ENCODE measurements at places on chromosomes 12 and 14.

GRCh38 chr12:15356951-15357364 is 34.6 kb downstream of the PTPRO start:
- DNase-seq: no peak

GRCh38 chr14:90676356-90676755 is 139.9 kb downstream of the TTC7B start:
- DNase-seq: no peak

GRCh38 chr14:73261520-73262426 is 24.5 kb downstream of the PAPLN start:
- DNase-seq: no peak

GRCh38 chr14:61797309-61797708 is 35.1 kb downstream of the SNAPC1 start:
- no peak for DNase-seq

GRCh38 chr12:43145481-43145880 is 406.5 kb downstream of the ADAMTS20 start:
- DNase-seq: no peak

GRCh38 chr14:20830831-20831230 is 28.2 kb upstream of the RNASE1 start:
- DNase-seq: no peak

DNA sequence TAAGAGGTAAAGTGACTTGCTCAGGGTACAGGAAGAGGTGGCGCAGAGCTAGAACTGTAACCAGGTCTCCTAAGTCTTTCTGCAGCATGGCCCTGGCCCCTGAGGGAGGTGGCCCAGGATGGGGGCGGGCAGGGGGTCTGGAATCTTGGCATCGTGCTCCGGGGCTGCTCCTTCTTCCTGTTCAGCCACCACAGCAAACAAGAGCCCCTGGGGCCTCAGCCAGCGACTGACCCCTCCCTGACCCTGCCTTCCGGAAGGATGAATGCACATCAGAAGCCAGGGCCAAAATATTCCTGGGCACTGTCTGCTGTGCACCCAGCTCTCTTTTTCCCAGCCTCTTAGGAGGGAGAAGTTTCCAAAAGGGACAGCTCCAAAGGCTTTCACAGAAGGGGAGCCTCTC is 242.8 kb downstream of the DPF3 start:
- no peak for DNase-seq

GRCh38 chr12:128155571-128155970 is 111.4 kb upstream of the TMEM132C start:
- DNase-seq: no peak

DNA sequence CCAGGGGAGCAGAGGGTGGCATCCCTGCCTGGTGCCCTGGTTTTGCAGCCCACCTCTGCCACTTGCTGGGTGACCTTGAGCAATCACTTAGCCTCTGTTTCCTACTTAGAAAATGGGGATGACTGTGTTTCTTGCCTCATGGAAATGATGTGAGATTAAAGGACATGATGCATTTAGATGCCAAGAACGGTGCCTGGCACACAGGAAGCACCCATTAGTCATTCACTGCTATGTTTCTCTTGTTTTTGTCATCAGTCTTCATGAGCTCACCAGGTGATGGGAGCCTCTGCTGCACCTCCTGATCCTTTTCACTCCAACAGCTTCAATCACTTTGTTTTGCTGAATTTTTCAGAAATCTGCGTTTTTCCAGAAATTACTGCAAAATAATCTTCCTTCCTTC is 23.6 kb upstream of the ATF1 start:
- no peak for DNase-seq

GRCh38 chr12:50397117-50397650 is 775 bp upstream of the FAM186A start:
- no peak for DNase-seq

DNA sequence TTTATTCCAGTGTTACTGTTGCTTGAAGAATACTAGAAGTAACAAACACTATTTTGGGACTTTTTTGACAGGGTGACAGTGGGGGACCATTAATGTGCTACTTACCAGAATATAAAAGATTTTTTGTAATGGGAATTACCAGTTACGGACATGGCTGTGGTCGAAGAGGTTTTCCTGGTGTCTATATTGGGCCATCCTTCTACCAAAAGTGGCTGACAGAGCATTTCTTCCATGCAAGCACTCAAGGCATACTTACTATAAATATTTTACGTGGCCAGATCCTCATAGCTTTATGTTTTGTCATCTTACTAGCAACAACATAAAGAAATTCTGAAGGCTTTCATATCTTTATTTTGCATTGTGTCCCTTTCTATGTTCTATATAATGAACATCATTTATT is 44.5 kb downstream of the TMPRSS12 start:
- no peak for DNase-seq

- no peak for DNase-seq
Measured at GRCh38 chr12:96295532-96296160, 101.5 kb downstream of the ELK3 start.

DNA sequence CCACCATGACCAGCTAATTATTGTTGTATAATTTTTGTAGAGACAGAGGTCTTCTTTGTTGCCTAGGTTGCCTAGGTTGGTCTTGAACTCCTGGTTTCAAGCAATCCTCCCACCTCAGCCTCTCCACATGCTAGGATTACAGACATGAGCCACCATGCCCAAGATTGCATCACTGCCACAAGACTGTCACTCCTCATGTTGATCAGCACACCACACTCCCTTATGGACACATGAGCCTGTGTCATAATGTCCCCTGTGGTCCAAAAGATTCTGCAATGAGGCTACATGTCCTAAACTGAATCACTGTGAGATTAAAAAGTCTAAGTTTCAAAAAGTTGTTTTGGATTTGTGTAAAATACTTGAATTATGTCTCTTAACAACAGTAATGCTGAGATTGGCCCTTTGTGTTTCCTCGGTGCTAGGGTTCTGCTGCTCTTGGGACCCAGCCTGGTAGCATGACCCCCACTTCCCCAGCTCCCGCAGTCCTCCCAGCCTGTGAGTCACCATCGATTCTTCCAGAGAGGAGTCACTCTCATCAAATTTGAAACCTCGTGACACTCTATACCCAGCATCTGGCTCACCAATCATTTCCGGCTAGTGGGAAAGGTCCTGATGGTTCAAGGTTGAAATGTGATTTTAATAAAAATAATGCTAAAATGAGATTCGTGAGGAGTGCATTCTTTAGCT is 890.9 kb downstream of the VRK1 start:
- no peak for DNase-seq

DNA sequence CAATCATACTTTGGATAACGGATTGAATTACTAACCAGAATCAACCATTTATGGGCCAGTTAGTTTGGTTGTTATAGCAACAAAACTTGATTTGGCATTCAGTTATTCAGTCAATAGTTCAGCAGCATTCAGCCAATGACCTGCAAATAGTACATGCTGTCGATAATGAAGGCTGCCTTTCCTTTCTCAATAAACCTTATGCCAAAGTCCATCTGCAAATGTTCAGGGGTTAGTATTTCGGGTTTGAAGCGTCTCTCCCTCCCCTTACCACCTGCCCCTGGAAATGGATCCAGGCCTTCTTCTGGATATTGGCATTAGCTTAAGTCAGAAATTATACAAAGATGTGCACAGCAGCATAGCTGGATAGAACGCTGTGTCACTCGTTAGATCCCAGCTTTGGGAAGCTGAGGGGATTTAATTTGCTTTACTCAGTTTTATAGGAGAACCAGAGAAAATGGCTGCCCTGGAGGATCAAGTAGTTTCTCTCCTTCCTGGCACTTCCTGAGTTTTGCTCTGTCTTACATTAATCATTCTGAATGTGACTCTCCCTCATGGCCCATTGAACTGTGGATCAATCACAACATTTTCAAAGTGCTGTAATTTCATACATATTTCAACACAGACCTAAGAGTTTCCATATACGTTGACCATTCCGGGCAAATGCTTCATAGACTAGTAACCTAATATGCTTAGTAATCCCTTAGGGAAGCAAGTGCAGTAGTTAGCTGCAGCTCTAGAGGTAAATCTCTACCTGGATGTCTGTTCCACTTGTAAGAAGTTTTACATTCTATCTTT is 46.7 kb upstream of the PTPRR start:
- DNase-seq: no peak

DNA sequence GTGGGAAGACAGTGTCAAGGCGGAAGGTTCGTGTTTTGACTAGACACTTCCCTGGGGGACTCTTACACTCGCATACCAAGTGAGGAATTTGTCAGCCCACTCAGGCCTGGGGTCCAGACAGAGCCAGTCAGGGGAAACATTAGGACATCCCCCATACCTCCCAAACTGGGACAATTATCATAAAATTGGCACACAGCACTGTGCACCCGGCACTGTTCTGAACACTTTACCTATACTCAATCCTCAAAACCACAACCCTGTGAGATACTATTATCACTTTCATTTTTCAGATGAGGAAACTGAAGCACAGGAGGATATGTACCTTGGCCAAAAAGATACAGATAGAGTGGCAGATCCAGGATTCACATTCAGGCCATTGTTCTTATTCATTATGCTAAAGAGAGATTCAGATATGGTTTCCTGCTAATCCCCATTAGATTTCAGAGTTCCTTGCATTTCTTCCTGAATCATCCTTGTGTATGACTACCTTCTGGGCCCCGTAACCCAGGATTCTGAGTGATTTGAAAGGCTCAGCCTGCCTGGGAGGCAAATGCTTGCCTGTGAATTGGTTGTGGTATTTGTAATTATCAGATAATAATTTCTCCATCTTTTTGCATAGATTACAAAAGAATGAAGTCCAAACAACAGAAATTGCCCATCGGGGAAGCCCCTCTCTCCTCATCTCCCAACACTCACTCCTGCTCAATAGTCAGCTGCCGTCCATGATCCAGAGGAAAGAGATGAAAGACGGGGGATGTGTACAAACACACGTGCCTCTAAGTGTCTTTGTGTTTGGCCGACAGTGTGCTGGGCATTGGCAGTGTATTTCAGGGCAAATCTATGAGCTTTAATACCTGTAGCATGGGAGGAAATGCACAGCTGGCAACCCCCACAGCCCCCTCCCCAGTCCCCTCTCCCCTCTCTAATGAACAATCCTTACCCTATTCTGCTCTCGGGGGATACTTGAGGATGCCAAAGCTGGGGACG is 4.6 kb downstream of the TAC3 start:
- DNase-seq: no peak

DNA sequence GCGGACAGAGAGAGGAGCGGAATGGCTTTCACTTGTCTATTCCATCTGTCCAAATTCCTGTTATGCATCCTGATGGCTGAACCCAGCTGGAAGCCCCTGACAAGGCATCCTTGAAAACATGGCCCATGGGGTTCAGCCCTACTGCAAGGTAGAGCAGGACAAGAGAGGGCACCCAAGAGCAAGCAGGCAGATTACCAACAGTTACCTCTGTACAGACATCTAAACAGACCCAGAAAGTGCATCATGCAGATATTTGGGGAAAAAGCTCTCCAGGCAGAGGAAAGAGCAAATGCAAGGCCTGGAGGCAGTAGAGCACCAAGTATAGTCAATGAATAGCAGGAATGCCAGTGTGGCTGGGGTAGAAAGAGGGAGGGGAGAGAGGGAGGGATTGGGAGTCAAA is 407.5 kb downstream of the PCNX1 start:
- no peak for DNase-seq

- DNase-seq: no peak
Measured at GRCh38 chr14:68805414-68805813, 12.5 kb upstream of the ZFP36L1 start.

DNA sequence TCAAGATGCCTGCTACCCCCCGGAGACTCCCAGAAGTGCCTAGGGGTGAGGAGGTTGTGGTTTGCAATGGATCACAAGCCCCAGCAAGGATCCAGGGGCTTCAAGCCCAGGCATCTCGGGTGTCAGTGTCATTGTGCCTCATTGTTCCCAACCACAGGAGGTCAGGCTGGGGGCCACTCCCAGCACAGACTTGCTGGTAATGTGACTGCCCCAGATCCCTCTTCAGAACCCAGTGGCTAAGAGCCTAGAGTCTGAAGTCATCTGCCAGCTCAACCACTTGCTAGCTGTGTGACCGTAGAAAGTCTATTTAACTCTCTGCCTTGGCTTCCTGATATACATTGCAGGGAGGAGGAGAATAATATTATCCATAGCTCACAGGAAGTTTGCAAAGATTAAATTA is 7.7 kb upstream of the ASB2 start:
- no peak for DNase-seq

- no peak for DNase-seq
Measured at GRCh38 chr14:69428289-69428998, 30.0 kb downstream of the SLC39A9 start.

- no peak for DNase-seq
Measured at GRCh38 chr12:61808856-61809255, 451.3 kb upstream of the USP15 start.

DNA sequence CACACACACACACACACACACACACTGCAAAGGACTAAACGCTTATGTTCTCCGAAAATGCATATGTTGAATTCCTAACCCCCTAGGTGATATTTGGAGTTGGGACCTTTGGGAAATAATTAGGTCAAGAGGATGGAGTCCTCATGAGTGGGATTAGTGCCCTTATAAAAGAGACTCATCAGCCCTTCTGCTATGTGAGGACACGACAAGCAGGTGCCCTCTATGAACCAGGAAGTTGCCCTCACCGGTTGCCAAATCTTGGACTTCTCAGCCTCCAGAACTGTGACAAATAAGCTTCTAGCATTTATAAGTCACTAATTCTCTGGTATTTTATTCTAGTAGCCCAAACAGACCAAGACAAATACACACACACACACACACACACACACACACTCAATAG is 20.7 kb upstream of the TCP11L2 start:
- no peak for DNase-seq

DNA sequence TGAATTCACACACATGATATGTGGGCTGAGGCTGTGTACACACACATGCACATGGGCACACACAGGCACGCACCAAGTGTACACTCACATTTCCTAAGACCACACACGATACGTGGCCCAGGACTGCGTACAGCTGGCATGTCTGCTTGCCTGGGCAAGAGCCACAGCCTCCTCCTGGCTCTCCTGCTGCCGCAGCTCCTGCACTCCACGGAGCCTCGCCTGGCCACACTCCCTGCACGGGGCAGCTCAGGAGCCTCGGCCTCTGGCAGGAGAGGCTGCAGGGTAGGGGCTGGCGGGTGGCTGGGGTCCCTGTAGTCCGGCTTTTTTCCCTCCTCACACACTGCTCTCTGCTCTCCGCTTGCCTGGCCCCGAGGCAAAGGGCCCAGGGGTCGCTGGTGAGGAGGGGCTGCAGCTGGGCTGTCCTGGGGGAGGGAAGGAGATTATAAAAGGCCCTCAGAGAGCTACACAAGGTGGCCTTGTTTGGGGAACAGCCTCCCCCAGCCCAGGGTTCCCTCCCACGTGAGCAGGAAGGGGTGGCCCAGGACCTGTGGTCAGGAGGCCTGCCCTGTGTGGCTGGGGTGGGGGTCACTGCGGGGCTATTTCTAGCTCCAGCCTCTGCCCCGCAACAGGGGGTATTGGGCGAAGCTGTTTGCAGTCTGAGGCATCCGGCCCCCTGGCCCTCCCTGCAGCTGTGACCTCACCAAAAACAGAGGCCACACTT is 89.0 kb upstream of the SFSWAP start:
- DNase-seq: no peak

GRCh38 chr12:94615260-94616181 is 34.8 kb downstream of the TMCC3 start:
- no peak for DNase-seq

DNA sequence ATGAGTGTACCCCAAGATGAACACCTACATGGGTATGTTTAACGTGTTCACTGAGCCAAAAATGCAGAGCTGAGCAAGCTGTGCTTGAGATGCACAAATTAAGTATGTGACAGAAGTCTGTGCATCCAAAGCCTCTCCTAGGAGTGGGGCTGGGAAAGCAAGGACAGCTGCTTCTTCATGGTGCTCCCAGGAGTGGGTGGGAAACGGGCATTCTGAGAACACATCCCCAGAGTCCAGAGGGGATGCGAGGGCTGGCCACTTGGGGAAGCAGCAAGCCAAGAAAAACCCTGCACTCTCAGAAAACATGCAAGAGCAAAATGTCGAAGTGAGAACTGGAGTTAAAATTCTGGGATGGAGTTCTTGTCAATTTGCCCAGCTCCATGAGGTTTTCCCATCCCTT is 414.3 kb downstream of the BCAT1 start:
- DNase-seq: no peak

Data from bone marrow (tissue), 2 donors.